Stimulated activated naive CD4-positive, alpha-beta T cell treated with Interleukin-2 at 50 U/mL for 16 hours (primary cell): ENCODE measurements at places on chromosomes 6 and 20.

DNA sequence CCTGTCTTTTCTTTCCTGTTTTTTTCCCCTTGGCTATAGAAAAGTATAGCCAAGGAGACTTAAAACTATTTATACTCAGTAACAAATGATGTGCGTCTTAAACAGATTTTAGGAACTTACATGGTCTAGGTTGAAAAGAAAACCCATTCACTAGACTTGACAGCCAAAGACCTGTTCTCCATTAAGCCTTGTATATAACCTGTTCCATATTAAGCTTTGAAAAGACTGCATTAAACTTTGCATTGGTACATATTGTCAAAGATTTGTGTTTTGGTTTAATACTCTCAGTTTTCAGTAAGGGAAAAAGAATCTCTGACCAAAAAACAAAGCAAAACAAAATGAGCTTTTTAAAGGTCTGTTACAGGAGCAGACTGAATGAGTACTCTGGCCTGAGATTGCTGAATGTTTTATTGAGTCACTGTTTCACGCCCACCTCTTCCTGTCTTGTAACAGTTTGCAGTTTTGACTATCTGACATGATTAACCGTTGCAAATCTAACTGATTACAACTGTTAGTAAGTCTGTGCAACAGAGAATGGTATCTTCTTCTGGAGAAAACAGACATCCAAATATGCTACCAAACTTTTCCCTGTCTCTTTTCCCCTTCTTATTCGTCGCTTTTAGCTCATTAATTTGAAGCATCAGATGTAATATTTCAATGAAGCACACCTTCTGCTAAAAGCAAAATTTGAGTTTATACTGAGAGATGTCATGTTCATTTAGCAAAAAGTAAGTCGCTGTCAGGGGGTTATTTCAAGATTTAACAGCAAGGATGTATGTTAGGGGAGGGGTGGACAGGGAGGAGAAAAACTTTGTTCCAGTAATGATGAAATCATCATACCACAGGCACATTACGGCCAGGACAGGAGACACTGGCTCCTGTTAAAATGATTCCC lies 59.1 kb upstream of the SUPT3H start:
- DNase-seq: peak; percentile 31

- no peak for DNase-seq
Observed at GRCh38 chr6:128463942-128464341, 56.5 kb downstream of the PTPRK start.

GRCh38 chr20:33192912-33193501 lies 24.1 kb upstream of the BPIFA3 start:
- DNase-seq: no peak

- DNase-seq: no peak
Observed at GRCh38 chr6:44182911-44183390, 24.3 kb downstream of the CAPN11 start.

- no peak for DNase-seq
Observed at GRCh38 chr6:135230711-135231468, 49.8 kb downstream of the MYB start.

GRCh38 chr20:1472556-1473245 lies 6.1 kb upstream of the NSFL1C start:
- no peak for DNase-seq

- DNase-seq: no peak
Observed at GRCh38 chr6:31383149-31383548, 20.2 kb upstream of the MICA start.

DNA sequence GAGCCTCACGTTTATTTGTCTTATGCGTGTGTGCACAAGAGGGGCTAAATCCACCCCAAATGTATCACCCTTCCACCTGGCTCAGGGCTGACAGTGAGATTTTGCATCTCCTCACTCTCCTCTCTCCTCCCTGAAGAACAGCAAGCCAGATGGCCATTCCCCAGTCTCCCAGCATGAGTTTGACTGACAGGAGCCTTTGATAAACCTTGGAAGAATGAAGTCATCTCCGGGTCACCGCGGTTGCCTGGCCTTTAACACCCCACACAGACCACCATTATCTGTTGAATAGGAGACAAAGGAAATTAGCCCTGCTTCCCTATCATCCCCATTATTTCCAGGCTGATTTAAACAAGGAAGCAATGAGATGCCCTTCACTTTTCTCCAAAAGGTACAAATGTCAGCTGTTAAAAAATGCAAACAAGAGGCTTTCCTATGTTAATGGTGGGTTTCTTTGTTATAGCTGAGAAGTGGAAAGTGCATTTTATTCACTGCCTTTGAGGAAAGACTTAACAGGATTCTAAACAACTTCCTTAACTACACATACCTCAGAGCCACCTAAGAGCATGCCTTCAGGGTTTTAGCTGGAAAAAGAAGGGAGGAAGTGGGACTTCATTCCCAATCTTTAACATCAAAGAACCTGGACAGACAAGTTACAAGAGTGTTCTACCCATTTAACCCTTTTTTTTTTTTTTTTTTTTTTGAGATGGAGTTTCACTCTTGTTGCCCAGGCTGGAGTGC lies 524.8 kb upstream of the ID4 start:
- DNase-seq: no peak

DNA sequence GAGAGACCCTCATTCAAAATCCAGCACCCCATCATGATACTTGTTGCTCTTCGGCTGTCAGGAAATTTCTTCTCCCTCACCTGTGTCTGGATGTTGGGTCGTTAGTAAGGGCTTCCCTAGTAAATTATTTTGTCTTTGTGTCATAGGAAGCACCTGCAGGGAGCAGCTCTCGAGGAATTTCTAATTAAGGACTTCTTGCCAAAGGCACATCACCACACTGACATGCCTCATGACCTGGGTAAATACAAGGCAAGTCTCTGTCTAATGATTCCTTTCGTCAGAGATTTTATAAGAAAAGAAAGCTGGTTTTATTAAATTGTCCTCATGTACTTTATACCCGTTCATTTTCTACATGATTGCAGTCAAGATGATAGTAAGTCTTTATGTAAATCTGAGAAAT lies at the start of gene NOX3:
NOX3 (minus strand) TSS at position 74 of the 400 bp plus-strand sequence; CDS start at position 35, 39 bp downstream.
- no peak for DNase-seq

- DNase-seq: no peak
Observed at GRCh38 chr20:21312813-21313474, 9.8 kb downstream of the XRN2 start.

GRCh38 chr6:161701056-161701455 lies 427.2 kb upstream of the AGPAT4 start:
- no peak for DNase-seq

- DNase-seq: no peak
Observed at GRCh38 chr20:49397525-49397924, 84.9 kb downstream of the KCNB1 start.

DNA sequence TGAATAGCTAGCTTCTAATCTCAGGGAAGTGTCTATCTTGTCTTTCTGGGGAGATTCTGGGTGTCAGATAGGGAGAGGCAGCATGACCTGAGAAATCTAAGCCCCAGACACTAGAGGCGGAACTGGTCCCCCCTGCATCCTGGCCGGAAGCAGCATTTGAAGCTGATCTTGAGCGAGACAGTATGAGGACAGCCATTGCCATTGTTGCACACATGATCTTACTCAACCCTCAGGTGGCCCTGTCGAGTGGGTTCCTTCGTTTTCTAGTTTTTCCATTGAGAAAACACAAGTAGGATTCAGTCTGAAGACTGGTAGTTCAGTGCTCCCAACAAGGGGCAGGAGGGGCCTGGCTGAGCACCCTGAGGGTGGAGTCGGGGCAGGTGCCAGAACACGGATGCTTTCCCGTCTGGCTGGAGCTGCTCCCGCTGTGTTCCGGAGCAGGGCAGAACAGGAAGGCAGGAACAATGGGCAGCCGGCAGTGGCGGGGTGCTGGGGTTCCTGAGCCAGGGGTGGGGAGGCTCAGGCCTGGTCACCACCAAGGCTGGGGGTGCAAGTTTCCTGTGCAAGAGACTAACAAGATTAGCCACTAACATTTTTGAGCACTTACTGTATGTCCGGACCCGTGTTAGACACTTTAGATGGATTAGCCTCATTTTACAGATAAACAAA lies 7.9 kb upstream of the SDCBP2 start:
- DNase-seq: no peak

DNA sequence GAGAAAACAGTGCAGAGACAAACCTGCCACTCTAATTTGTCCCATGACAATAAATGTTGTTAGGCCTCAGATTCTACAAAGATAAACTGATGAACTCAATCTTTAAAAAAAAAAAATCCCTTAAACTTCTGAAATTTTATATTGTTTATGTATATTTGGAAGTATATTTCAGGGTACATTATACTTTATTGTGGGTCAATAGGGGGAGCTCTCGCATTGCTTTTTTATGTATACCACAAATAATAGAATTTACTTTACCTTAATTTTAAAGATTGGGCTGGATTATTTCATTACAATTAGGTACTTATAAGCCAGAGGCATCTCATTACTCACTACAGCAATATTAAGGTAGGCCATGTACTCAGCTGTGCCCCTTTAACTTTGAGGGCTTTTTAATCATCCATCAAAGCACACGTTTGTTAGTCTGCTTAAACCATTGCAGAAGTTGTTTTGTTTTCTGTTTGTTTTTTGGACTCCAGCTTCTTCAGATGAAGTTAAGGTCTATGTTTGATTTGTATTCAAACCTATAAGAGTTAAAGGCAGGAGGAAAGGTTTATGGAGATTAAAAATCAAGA lies 56.3 kb upstream of the EYA4 start:
- DNase-seq: no peak

- no peak for DNase-seq
Observed at GRCh38 chr6:89657445-89658158, 19.1 kb upstream of the LYRM2 start.

DNA sequence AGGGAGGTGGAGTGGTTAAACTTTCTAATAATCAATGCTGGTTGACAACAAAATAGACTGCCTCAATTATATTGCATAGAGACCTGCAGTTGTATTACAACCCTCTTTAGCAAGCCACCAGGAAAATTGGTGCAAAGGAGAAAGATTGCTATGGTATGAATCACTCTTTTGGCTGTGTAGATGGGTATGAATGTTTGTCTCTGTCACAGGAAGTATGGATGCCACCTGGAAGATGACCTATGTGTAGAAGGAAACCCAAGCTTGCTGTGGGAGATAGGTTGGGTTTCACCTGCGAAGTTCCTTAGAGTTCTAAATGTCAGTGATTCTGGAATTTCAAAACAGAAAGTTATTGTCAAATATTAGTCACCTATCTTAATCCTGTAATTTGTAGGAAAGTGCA lies 134.6 kb downstream of the SOBP start:
- DNase-seq: no peak

GRCh38 chr6:38375937-38376336 lies 263.8 kb downstream of the BTBD9 start:
- DNase-seq: no peak

GRCh38 chr20:9179867-9180266 lies 111.0 kb downstream of the PLCB4 start:
- DNase-seq: no peak

DNA sequence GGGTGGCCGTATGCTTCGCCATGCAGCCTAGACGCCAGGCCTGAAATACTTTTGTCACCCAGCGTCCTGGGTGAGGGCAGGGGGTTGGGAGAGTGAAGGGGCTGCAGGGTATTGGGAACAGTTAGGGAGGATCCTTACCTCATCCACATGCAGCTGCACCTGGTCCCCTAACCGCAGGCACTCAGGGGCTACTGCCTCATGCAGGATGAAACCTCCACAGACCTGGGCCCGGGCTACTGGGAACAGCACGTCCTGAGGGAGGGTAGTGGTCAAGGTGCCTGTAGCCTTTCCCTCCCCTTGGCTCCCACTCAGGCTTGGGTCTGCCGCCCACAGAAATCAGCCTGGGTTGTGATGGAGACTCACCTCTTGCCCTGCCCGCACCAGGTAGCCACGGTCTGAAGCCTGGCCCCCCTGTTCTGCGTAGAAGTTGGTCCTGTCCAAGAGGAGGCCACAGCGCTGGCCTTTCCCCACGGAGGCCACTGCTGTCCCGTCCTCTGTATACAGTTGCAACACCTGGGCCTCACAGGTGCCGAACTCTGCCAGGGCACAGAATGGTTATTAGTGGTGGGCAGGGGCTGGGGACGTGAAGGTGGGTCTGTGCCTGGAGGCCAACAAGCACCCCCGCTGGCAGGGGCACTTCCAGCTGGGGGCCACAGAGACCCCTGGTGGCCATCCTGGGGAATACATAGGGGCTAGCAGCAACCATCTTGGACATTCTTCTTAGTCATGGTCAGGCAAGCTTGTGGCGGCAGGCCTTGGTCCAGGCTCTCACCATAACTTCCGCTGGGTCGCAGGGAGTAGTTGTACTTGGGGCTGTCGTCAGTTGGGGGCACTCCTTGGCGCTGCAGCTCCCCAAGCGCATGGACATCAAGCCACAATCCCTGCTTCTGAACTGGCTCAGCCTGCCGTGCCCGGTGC lies 8.6 kb downstream of the AARS2 start:
- DNase-seq: peak; percentile 5

DNA sequence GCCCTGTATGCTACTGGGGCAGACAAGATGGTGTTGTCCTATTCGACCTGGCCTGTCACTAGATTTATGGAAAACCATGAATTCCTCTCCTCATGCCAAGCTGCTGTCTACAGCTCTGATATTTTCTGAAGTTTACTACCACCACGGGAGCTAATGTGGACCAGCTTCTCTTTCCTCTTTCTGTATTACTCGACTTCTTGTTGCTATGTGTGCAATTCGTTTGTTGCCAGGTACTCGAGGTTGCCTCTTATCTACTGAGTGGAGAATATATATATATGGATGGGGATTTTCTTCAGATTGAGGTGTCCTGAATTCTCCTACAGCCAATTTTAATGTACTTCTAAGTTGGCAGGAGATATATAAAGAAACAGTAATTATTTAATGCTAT lies 34.7 kb downstream of the MAN1A1 start:
- no peak for DNase-seq

- no peak for DNase-seq
Observed at GRCh38 chr6:123547216-123547978, 89.4 kb downstream of the TRDN start.

GRCh38 chr20:48295445-48295903 lies 510.2 kb upstream of the SULF2 start:
- DNase-seq: no peak

DNA sequence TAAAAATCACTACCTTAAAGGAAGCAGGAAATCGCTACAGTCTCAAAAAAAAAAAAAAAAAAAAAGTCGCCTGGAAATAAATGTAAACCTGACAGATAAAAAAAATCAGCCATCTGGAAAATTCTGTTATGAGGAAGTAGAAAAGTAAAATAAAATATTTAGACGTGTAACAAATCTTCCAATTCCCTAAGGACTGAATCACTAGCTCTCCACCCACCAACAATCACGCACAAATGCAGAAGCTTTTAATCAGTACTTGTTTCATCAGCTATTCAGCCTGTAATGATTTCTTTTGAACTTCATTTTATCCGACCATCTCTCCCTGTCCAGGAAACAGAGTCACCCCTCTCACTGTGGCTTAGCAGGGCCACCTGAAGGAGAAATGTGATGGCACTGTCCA lies 59.0 kb downstream of the SLC23A2 start:
- DNase-seq: no peak

- no peak for DNase-seq
Observed at GRCh38 chr6:104252276-104252675, 607.4 kb downstream of the HACE1 start.

DNA sequence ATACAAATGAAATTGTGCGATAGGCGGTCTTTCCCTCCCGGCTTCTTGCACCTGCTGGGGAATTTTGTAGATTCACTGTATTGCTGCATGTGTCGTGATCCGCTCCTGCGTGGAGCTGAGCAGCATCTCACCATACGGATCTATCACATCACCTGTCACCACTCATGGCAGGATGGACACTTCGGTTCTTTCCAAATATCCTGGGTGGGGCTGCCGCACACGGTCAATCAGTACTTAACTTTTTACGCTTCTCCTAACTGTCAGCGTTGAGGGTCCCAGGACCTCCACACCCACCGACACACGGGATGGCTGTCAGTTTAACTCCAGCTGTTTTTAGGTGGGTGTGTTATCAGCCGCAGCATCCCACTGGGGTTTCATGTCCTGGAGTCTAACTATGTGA lies 19.2 kb downstream of the TAF4 start:
- DNase-seq: no peak

- DNase-seq: no peak
Observed at GRCh38 chr6:97449444-97449966, 166.5 kb upstream of the MMS22L start.
